ENCODE measurements at places on chromosomes 1 and 21. TPM values are rescaled to one million over a fixed set of nuclear protein-coding genes. Genes with fewer than 3 reads are reported as not detected.
A peak's percentile ranks its signal among the peaks of the same experiment; 100 is the strongest.

GPX7 gene
- 32.4 TPM for total RNA-seq

DNA sequence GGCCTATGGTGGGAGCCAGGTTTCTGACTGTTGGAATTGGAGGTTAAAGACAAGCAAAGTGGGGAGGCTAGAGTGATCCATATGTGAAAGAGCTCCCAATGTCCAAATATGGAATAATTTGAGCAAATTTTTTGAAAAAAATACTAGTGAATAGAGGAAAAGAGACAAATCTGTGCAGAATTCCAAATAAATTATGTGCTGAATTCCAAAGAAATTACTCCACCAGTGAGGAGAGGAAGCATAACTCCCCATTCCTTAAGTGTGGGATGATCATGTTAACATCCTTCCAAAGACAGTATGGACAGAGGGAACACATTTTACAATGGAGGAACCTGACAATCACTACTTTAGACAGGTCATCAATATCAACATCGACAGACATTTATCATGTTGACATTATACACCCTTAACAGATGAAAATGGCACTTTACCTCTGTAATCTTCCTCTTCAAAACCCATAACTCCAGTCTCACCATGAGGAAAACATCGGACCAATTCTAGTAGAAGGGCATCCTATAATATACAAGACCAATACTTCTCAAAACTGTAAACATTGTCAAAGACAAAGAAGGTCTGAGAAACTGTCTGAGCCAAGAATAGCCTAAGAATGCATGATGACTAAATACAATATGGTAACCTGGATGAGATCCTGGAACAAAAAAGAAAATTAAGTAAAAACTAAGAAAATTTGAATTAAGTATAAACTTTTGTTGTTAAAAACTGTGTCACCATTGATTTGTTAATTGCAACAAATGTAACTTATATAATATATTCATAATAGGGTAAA lies 71.5 kb upstream of the RGS4 start:
- DNase-seq, result peak; percentile 31

DNA sequence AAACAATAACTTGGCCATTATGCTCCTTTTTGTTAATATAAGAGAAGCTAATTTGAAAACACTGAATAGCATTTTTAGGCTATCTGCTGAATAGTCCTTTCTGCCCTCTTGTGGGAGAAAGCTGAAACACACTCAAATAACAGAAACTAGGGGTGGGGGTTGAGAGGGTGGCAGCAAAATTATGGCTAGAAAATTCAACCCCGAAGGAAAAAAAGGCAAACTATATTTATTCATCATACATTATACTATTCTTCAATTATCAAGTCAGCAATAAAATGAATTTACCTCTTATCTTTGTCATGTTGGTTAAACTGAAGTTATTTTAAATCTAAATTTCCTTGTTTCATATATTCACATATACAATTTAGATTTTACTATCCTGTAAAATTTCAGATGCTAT lies 255.9 kb downstream of the FAF1 start:
- DNase-seq, result peak; percentile 29

GJB3 gene
- total RNA-seq, result not detected

CRNN gene
- not detected for total RNA-seq

SHE gene
- not detected for total RNA-seq

MYBPH gene
- 2.8 TPM for total RNA-seq

DNA sequence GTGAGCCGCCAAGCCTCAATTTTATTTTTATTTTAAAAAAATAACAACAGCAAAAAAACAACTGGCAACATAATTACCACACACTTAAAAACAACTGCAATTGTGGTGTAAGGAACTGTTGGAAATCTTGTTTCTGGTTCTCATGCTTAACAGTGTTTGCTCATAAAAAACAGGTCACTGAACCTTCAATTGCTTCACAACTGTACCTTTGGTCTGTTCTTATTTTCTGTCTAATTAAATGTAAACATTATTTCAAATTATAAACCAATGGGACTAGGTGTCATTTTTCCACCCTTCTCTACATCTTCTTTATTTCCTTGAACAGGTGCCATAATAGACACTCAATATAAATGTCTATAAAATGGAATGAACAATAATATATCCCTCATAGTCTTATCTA lies 68.4 kb upstream of the CHRM3 start:
- DNase-seq, result no peak
